ENCODE measurements at places on chromosomes 11 and 22.

- DNase-seq = peak; percentile 95
Observed at GRCh38 chr22:19629720-19630419, 84.4 kb upstream of the SEPTIN5 start.

DNA sequence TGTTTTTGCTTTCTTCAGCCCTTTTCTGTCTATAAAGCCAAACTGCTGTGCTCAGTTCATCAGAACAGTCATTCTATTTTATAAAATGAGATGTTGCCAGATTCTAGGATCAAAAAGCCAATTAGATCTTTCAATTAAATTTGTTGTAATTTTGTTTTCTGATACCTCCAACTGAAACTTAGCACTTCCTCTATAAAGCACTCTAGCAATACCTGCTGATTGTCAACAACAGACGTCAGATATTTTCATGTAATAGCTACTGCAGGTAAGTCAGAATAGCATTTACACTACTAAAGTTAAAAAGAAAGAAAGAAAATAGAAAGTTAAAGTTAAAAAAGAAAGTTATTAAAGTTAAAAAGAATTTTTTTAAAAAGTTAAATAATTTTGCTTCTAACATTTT, 19.6 kb downstream of the RRAS2 start:
- DNase-seq = no peak

DNA sequence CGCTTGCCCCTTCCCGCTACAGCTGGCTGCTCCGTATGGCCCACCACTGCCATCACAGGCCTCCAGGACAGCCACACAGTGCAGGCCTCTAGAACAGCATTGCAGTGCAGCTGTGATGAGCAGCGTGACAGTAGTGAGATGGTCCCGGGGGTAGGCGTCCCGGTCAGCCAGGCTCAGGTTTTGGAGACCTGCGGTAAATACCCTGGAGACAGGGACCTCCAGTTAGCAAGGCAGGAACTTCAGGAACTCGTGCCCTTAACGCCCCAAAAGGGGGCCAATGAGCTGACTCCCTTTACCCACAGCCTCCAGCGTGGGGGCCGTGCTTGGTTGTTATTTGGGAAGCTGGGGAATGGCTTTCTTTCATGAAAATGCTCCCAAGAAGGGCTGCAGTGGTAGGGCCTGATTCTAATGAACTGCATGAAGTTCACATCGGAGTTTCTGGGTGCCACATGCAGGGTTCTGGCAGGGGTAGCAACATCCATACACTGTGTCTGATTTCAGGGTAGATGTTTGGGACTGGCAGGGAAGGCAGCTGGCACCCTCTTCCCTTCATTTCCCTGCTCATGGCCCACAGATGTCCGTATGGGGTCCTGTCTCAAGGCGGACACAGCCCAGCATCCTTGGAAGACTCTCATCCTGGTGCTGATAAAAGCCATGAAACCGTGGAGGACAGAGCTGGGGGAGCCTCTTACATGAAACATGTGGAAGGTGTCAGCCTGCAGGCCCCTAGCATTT, 440.5 kb downstream of the TBC1D22A start:
- no peak for DNase-seq

DNA sequence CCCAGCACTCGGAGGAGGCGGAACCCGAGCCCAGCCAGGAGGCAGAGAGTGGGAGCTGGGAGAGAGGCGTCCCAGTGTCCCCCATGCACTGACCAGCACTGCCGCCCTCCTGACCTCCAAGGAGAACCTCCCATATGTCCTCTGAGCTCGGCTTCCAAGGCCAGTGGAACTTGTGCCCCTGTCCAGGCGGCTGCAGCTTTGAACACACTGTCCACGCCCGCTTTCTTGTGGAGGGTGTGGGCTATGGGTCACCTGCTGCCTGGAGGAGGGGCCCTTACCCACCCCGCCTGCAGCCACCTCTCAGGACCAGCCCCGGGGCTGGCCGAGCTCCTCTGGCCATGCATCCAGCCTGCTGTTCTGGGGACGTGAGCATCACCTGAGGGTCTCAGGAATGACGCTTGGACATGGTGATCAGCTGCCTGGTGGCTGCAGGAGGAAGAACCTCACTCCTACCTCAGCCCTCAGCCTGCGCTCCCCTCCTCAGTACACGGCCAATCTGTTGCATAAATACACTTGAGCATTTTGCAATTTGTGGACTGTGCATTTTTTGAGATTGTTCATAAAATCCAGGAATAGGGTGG, 22.2 kb upstream of the MUC5B start:
- no peak for DNase-seq

GRCh38 chr11:98549571-98549970, 471.2 kb upstream of the CNTN5 start:
- no peak for DNase-seq

DNA sequence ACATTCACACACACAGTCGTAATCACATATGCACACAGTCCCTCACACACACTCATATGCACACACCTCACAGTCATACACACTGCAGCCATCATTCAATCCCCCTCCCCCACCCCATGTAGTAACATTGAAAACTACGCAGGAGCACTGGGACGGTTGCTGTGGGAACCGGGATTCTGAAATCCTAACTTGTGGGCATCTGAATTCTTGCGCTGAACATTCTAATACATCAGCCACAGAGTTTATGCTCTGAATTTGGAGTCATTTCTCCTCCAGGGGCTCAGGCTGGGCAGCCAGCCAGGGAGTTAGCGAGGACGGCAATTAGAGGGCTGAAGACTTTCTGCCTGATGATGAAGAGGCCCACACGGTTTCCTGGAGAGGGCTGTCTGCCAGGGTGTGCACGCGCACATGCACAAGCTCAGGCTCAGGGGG, 32.7 kb downstream of the CD6 start:
- no peak for DNase-seq

DNA sequence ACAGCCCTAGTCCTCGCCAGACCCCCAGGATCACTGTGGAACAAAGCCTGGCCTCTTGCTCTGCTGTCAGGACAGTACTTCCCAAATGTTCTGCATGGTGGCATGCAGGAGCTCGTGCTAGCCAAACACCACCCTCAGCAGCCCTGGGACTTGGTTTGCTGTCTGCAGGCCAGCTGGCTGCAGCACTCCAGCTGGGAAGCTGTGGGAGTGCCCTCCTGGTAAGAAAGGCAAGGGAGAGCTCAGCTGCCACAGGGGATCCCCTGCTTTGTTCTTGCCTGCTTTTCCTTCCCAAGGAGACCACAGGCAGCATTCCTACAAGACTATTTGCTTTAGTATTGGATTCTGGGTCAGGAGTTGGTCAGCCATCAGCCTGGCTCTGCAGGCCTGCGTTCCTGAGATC, 27.9 kb downstream of the TCIRG1 start:
- DNase-seq = no peak

DNA sequence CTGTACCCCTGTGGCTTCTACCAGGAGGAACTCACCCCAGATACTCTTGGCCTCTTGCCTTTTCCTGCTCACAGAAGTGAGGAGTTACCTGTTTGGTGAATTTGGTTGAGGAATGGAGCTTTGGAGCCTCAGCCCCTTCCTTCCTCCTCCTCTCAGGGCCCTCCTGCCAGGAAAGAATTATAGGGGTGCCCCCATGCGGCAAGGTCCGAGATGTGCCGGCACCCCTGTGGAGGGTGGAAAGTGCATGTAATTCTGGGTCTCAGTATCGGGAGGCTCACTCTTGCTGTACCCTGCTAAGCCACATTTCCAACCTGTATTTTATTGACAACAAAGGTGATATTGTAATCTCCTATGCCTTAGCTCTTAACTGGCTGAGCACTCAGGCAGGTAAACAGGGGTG, 13.7 kb upstream of the IGSF22 start:
- no peak for DNase-seq

DNA sequence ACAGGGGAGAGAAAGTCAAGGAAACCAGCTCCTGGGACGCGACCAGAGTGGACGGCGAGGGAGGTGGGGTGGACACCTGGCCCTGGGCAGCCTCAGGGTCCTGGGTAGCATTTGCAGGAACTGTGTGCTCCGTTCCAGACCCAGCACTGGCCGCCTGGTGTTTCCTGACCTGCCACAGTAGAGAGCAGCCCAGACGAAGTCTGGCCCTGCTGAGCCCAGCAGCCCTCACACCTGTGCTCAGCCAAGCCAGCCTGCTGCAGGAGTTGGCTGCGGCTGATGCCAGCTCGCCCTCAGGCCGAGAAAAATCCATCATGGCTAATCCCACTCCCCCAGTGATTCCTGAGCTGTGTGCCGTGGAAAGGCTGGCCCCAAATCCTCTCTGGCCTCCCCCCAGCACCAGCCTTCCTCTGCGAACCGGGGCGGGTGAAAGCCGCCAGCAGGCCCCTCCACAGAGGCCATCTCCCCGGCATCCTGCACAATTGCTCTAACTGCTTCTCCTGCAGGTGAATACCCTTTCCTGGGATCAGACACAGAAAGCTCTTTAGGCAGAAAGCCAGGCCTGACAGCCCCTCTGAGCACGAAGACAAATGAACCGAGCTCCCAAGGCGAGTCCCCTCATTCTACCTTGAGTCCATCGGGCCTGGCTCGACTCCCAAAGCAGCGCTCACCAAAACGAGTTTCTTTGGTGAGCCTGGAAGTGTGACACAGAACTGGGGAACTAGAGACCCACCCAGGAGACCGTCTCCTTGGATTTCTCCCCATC, 88.6 kb downstream of the RTL6 start:
- DNase-seq = no peak

DNA sequence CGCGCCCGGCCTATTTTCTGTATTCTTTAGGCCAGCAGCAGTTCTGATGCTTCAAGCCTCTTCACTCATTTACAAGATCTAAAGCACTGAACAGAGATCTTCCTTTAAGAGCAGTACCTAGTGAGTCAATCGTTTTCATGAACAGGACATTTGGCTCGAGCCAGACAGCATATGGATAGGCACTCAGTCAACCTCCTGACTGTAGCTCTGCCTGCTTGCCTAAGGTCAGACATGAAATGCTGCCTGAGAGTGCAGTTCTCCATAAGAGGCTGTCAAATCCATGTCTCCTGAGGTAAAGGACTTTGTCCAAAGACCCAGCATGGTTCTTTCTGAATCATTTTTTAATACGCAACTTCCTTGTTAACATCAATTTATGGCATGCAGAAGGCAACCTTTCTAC, 941.2 kb downstream of the DLG2 start:
- DNase-seq = no peak

DNA sequence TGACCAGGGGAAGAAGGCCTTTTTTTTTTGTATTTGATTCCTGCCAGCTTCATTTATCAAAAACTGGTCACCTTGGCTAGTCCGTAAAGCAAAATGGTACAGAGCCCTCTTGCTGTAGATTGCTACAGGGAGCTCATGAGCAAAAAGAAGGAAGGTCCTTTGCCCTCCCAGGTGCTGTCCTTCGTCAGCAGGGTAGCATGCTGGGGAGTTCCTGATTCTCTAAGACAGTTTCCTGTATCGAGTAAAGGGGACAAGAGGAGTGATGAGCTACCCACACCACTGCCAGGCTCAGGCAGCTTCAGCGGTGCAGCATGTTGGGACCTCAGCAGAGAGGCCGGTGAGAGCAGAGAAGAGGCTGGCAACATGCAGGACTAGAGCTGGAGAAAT, 67.8 kb upstream of the CSNK2A3 start:
- no peak for DNase-seq

DNA sequence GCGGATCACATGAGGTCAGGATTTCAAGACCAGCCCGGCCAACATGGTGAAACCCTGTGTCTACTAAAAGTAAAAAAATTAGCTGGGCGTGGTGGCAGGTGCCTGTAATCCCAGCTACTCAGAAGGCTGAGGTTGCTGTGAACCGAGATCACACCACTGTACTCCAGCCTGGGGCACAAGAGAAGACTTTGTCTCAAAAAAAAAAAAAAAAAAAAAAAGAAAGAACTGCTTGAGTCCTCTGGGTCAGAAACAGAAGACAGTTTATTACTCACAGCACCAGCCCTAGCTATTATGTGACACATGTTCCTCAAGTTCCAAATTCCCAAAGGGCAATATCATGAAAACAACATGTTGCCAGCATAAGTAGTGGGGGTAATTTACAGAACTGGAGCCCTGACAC, 1014.1 kb upstream of the RAG2 start:
- DNase-seq = no peak

Measured in GM03348 (cell line).